Effector memory CD8-positive, alpha-beta T cell (primary cell): ENCODE measurements at places on chromosomes 6 and 20.

DNA sequence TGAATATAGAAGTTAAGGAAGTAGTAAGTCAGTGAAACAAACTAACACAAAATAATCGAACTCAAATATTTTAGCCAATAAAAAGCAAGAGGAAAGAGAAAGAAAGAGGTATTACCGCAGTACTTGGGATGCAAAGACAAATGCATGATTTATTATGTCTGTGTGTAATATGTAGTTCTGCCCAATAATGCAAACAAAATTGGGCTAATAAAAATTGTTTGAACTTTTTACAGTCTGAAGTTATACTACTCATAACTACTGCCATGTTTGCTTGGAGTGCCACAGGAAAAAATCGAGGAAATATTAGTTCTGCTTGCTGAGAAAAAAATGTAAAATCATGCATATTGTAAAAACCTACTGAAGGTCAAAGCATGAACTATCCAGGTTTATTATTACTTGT, 360.3 kb upstream of the KCNQ5 start:
- DNase-seq, result no peak
- H3K36me3 ChIP-seq, result no peaks in the 10 kb centered on the region
- H3K27me3 ChIP-seq, result no peaks in the 10 kb centered on the region

GRCh38 chr6:45728674-45729073, 287.0 kb downstream of the CLIC5 start:
- H3K36me3 ChIP-seq, result peaks cover 3% of the 10 kb centered on the region
- no peaks in the 10 kb centered on the region for H3K4me1 ChIP-seq
- H3K27ac ChIP-seq, result no peak overlapping the region
- H3K4me3 ChIP-seq, result no peak overlapping the region

DNA sequence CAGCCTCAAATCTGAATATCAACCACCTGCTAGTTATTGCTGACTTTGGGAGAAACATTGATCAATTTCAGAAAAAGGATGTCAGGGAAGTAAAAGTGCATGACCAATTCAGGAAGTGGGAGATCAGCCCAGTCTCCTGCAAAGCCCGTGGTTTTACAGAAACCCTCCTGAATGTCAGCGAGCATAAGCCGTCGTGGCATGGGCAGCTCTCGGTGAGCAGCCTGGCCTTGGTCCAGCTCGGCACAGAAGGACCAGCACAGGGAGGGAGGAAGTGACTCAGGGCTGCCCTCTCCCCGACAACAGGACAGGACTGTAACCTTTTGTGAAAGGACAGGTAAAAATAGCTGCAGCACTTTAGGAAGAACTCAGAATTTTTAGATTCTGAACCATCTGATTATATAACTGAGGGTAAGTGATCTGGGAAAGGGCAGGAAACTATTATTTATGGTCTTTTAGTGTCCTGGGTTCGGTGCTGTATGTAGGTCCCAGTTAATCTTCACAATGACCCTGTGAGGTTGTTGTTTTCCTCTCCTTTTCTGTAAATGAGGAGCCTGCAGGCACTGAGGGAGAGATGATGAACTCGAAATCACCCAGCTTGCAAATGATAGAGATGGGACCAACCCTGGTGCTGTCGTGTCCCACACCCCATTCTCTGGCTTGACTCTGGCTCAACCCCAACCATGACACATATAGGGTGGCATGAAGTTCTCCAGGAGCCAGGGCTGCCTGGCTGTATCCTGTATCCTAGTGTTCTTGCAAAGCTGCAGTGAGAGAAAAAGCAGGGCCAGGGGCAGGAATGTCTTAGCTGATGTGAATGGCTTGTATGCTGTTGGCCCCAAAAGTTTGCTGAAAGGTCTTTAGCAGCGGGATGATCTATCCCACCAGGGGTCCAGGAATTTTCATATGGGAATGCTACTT, 37.6 kb downstream of the NRN1 start:
- peaks cover 19% of the 10 kb centered on the region for H3K27me3 ChIP-seq
- H3K4me1 ChIP-seq, result peaks cover 14% of the 10 kb centered on the region
- no peak overlapping the region for H3K4me3 ChIP-seq
- H3K27ac ChIP-seq, result no peak overlapping the region

DNA sequence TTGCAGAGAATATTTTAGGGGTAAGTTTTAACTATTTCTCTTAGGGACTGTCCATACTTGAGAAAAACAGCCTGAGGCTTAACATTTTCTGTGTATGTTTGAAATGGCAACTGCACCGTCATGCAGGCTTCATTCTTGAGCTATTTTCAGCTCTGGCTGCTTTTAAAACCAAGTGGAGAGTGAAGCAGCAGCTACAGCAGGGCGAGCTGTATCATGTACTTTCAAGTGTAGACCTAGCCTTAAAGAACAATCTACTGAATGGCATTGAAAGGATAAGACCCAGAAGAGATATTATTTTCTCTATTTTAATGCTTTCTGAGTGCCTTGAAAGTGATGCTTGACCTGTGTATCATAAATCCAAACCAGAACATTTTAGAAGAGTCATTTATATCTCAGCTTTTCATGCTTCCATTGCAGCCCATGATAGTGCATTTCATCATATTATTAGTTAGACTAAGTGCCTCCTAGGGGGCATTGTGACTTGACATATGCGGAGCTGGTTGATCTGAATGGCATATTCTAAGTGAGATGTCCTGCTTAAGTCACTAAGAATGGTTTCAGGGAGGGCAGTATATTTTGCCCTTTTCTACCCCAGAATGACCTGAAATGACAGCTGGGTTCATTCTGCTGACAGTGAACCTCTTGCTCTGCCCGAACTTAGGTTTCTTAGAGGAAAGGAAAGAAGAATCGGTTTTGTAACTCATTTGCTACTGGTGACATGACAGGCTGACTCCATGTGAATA, 85.3 kb downstream of the NKAIN2 start:
- no peaks in the 10 kb centered on the region for H3K4me1 ChIP-seq
- DNase-seq, result no peak
- H3K36me3 ChIP-seq, result no peaks in the 10 kb centered on the region
- H3K27me3 ChIP-seq, result no peaks in the 10 kb centered on the region

DNA sequence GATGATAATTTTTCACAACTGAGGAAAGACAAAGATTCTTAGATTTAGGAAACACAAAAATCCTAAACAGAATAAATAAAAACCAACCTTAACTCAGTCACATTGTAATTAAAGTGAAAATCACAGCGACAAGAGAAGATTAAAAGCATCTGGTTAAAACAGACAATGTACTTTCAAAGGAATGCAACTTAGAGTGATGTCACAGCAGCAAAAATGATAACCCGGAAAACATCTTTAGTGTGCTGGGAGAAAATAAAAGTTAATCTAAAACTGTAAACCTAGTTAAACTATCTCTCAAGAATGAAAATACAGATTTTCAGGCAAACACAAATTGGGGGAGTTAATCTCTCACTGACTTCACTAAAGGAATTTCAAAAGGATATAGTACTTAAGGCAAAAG, 76.8 kb upstream of the OGFRL1 start:
- H3K27me3 ChIP-seq, result peaks cover 21% of the 10 kb centered on the region
- DNase-seq, result no peak

DNA sequence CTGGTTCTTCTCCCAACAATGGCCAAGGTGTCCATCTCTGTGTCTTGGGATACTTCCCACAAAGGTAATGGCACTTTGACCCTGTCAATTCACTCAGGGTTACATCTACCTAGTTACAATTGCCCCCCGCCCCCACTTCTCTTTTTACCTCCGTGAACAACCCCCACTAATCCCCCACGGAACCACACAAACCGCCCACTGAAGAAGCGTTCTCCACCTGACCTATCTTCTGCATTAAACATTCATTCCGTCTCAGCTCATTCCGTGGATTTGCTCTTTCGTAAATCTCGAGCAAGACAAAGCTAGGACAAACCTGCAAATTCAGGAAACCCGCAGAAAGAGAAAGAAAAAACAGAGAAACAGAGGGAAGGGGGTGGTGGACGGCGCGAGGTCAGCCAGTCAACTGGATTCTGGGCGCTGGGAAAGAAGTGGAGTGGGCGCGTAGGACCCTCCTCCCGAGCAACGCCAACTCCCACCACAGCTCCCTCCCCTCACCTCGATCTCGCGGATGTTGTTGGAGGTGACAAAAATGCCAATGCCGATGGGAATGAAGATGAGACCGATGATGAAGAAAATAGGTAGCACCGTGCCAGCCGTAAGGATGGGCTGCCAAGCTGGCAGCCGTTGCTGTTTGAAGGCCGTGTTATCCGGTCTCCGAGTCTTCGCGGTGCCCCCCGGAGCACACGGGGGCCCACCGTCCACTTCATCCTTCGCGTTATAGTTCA, 523 bp downstream of the TMEM30A start:
- H3K4me3 ChIP-seq, result no peak overlapping the region
- no peaks in the 10 kb centered on the region for H3K36me3 ChIP-seq
- H3K4me1 ChIP-seq, result peaks cover 35% of the 10 kb centered on the region
- no peaks in the 10 kb centered on the region for H3K27me3 ChIP-seq

DNA sequence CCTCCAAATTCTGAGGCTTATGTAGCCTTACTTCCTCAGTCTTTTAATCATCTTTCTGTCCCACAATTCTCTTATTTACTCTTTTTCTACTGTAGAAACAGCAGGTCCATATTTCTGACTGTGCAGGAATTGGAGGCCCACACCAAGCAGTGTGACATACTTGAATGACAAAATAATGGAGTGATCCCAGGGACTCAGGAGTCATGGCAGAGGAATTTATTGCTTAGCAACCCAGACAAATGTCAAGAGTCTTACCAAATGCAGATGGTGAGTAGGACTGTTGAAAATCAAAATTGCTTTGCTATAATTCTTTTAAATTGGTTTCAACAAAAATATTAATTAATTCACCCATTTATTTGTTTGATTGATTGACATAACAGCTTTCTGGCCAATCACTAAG, 59.9 kb downstream of the HTR1B start:
- H3K27ac ChIP-seq, result no peak overlapping the region
- H3K27me3 ChIP-seq, result no peaks in the 10 kb centered on the region
- H3K36me3 ChIP-seq, result no peaks in the 10 kb centered on the region
- no peaks in the 10 kb centered on the region for H3K4me1 ChIP-seq

DNA sequence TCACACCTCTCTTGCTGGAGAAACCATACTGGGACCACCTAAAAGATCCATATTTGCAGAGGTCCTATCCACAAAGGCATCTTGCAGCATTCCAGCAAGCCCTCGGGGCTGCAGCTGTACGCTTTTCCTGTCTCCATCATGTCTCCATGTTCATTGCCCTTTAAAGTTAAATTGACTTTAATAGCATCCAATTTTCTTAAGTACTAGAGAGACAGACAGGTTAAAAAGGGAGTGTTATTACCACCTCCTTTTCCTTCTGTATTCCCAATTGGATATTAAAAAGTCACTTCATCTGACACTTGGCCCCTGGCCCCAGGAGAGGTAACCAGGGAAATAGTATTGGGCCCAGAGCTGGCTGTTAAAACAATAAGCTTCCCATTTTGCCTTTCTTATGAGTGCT, 178.6 kb downstream of the UNC5CL start:
- no peak for DNase-seq
- H3K27me3 ChIP-seq, result peaks cover 22% of the 10 kb centered on the region
- H3K27ac ChIP-seq, result no peak overlapping the region

DNA sequence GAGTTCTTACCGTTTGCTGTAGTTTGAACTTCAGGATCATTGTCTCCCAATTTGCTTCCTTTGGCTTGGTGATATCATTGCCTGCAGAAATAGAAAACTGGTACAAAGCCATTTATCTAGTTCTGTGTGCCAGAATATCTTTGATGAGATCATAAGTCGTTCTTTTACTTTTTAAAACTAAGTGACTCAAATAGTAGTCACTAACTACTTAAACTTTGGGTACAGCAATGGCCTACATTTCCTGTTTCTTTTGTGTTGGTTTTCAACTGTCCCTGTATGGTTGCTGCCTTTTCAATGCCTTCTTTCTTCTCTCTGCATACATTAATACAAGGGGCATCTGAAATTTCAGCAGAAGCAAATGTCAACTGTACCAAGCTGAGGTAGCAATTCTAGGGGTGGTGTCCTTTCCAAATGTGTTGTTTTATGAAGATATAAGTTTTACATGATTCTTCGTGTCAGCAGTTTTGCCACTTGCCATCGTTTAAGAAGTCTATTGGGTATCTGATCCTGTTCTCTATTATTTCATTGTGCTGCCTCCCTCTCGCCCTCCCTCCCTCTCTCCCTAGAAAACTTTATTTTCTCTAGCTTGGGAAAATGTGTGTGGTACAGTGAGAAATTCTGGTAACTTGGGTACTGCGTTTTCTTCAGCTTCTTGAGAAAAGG, 238.5 kb downstream of the FARS2 start:
- peak overlapping the region; percentile 72 for H3K4me3 ChIP-seq
- peaks cover 3% of the 10 kb centered on the region for H3K4me1 ChIP-seq
- DNase-seq, result no peak
- no peaks in the 10 kb centered on the region for H3K27me3 ChIP-seq
- H3K27ac ChIP-seq, result no peak overlapping the region
- H3K36me3 ChIP-seq, result peaks cover 4% of the 10 kb centered on the region

- H3K36me3 ChIP-seq, result no peaks in the 10 kb centered on the region
- no peak for DNase-seq
- no peaks in the 10 kb centered on the region for H3K4me1 ChIP-seq
- no peaks in the 10 kb centered on the region for H3K27me3 ChIP-seq
- no peak overlapping the region for H3K27ac ChIP-seq
Measured at GRCh38 chr6:56144538-56145324, 102.6 kb downstream of the COL21A1 start.

- no peak overlapping the region for H3K27ac ChIP-seq
- H3K4me1 ChIP-seq, result no peaks in the 10 kb centered on the region
- no peak for DNase-seq
- H3K27me3 ChIP-seq, result no peaks in the 10 kb centered on the region
Measured at GRCh38 chr20:53801609-53802370, 208.2 kb upstream of the ZNF217 start.

GRCh38 chr6:152225241-152225934, 411.8 kb downstream of the SYNE1 start:
- H3K4me1 ChIP-seq, result no peaks in the 10 kb centered on the region
- H3K4me3 ChIP-seq, result no peak overlapping the region
- no peak overlapping the region for H3K27ac ChIP-seq
- no peaks in the 10 kb centered on the region for H3K27me3 ChIP-seq
